Renal pelvis (tissue), 12 donors: ENCODE measurements at places on chromosomes 12 and 14.

- no peak for DNase-seq
Observed at GRCh38 chr12:107429006-107429705, 256.4 kb upstream of the PWP1 start.

- no peak for DNase-seq
Observed at GRCh38 chr14:83085136-83085535, 1551.5 kb upstream of the SEL1L start.

- no peak for DNase-seq
Observed at GRCh38 chr12:125549171-125549570, 483.9 kb downstream of the AACS start.

DNA sequence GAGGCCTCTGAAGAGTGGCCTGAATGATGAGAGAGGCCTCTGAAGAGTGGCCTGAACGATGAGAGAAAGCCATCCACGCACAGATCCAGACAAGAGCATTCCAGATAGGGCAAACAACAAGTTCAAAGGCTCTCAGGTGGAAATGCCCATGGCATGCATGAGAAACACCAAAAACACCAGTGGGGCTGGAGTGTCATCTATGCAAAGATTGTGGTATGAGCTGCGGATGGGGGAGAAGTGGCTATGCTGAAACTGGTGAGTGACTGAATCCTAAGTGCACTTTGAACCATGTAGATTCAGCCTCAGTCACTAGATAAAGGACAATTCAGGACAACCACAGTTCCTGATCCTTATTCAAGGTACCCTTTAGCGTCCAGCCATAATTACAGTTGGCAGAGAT is 79.4 kb upstream of the GZMB start:
- DNase-seq = no peak

DNA sequence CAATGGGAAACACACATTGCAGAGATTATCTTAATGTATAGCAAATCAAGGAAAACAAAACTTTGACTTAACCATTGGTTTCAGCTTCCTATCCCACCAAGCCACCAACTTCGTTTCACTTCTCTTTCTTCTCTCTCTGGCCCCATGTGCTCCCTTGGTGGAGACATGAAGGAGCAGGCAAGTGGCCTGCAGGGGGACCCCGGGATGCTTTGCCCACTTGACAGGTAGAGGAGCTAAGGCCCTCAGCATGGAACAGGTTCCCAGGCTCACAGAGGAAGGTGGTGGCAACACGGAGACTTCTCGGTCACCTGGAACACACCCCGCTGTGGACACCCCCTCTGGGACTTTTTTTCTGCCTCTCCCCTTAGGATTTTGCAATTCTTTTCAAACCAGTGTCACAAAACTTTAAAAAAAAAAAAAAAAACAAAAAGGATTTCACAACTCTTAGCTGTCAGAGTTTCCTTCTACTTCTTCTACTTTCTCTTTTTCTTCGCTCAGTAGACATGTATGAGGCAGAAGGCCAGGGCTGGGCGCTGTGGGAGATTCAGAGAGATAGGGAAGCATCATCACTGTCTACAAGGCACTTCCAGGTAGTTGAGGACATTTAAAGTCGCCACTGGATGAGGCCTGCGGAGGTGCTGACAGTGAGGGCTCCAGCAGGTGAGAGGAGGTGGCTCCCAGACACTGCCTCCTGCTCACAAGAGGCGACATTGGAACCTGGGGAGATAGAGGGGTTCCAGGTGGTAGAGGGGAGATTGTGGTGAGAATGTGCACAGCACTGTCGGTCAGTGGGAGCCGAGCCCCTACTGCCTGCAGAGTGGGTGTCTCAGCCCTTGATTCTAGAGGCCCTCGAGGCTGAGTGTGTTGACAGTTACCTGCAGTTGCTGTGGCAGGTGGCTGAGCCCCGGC is 119.6 kb downstream of the GCH1 start:
- no peak for DNase-seq

DNA sequence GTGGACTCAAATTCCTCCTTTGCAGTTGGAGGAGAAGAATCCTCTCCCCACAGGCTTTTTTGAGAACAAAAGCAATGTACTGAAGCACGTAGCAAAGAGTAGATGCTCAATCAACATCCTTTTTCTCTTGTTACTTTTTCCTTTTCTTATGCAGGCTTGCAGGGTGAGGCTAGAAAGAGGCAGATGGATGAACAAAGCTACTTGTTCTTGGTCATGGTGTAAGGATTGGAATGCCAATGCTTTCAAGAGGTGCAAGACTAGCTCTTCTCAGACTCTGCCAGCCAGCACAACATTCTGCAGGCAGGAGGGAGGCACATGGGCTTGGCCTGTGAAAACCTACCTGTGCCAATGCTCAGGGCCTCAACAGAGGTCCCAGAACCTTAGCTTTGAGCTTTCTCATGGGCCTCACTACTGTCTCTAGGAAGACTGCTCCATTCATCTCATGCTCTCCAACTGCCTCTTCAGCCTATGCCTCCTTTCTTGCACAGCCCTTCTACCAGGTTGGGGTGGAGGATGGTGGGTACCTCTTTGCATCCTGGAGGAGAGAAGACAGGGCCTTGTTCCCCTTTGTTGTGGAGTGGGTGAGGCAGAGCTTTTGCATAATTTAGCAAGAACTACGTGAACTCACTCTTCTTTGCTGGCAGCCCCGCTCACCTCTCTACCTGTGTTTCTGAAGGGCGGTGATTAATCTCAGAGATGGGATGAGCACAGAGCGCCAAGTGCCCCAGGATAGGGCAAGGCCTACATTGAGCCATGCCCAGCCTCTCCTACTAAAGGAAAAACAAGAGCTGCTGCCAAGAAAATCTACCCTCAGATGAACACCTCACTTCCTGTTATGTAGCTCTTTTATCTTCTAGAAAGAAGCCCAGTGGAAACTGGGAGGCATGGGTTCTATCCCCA is 1119.7 kb downstream of the VRK1 start:
- no peak for DNase-seq

GRCh38 chr12:79124385-79124784 is 259.8 kb downstream of the SYT1 start:
- DNase-seq = no peak

- no peak for DNase-seq
Observed at GRCh38 chr12:14454098-14454907, 88.8 kb downstream of the ATF7IP start.
